Keratinocyte (primary cell): ENCODE measurements at places on chromosomes 4 and X. TPM values are rescaled to one million over a fixed set of nuclear protein-coding genes. Genes with fewer than 3 reads are reported as not detected.

STK32B gene
- polyA plus RNA-seq = 1.4 to 6.7 TPM (median 3.4 TPM) in 3 replicates

TMPRSS11A gene
- polyA plus RNA-seq = 0.03 to 0.10 TPM in 2 of 3 replicates, not detected in the other

GAGE12F gene
- polyA plus RNA-seq = not detected in 3 replicates

SYTL5 gene
- polyA plus RNA-seq = 0.05 to 0.15 TPM (median 0.09 TPM) in 3 replicates

GRCh38 chrX:74325130-74326059 is 21.4 kb downstream of the ZCCHC13 start:
- H3K36me3 ChIP-seq = no peaks in the 10 kb centered on the region
- no peak overlapping the region for H3K4me3 ChIP-seq
- H3K27me3 ChIP-seq = peaks cover 8% of the 10 kb centered on the region
- H3K4me1 ChIP-seq = no peaks in the 10 kb centered on the region

DNA sequence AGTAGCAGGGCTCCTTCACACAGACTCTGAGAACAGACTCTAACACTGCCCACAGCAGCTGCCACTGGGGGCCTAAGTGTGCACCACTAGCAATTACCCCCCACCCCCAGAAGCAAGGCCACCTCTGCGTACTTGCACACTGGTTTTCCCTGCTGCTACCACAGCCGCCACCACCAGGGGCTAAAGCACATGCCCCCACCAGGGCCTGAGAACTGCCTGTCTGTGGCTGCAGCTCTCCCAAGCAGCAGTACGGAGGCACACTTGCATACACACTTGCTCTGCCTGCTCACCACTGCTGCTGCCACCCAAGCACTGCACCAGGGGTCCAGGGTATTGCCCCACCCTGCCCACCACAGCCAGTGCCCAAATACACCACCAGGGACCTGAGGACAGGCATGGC is 59.6 kb downstream of the SCML2 start:
- no peak overlapping the region for H3K27ac ChIP-seq
- no peaks in the 10 kb centered on the region for H3K27me3 ChIP-seq
- DNase-seq = no peak
- no peaks in the 10 kb centered on the region for H3K4me1 ChIP-seq
- no peaks in the 10 kb centered on the region for H3K36me3 ChIP-seq

CD38 gene
- 0.02 to 0.08 TPM (median 0.05 TPM) in 3 replicates for polyA plus RNA-seq

- H3K27me3 ChIP-seq = no peaks in the 10 kb centered on the region
- H3K27ac ChIP-seq = no peak overlapping the region
- no peak for DNase-seq
- H3K4me3 ChIP-seq = no peak overlapping the region
These were observed 284.2 kb upstream of the F9 start for GRCh38 chrX:139246295-139246694.

TSPAN7 gene
- 1.6 to 2.3 TPM (median 1.7 TPM) in 3 replicates for polyA plus RNA-seq

GRCh38 chrX:110600745-110601310 is 194.8 kb downstream of the CHRDL1 start:
- no peaks in the 10 kb centered on the region for H3K4me1 ChIP-seq
- no peaks in the 10 kb centered on the region for H3K27me3 ChIP-seq
- DNase-seq = no peak

ZCCHC18 gene
- 0.12 to 0.16 TPM in 2 of 3 replicates, not detected in the other for polyA plus RNA-seq

DNA sequence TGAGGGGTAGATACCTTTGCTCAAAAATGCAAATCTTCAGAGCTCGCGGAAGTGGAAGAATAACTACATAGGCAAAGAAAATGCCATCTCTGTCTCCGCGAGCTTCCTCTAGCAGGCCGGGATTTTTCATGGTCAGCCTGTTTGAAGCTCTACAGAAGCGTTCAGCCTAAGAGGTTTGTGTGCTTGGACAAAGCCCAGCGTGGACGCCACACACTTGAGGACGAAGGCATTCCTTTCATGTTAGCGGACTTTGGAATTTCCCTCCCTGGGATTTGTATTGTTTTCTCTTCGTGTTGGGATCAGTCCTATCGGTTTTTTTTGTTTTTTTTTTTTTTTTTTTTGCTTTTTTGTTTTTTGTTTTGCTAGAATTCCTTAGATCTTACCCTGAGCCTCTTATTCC is 53.7 kb downstream of the SMIM31 start:
- no peaks in the 10 kb centered on the region for H3K4me1 ChIP-seq
- DNase-seq = no peak
- H3K36me3 ChIP-seq = no peaks in the 10 kb centered on the region
- H3K27ac ChIP-seq = no peak overlapping the region
- H3K4me3 ChIP-seq = no peak overlapping the region
- no peaks in the 10 kb centered on the region for H3K27me3 ChIP-seq

GRCh38 chr4:613126-613525 is 12.2 kb upstream of the PDE6B start:
- H3K27me3 ChIP-seq = peaks cover 25% of the 10 kb centered on the region
- no peak overlapping the region for H3K4me3 ChIP-seq
- H3K27ac ChIP-seq = no peak overlapping the region
- no peak for DNase-seq
- H3K4me1 ChIP-seq = peaks cover 10% of the 10 kb centered on the region

DNA sequence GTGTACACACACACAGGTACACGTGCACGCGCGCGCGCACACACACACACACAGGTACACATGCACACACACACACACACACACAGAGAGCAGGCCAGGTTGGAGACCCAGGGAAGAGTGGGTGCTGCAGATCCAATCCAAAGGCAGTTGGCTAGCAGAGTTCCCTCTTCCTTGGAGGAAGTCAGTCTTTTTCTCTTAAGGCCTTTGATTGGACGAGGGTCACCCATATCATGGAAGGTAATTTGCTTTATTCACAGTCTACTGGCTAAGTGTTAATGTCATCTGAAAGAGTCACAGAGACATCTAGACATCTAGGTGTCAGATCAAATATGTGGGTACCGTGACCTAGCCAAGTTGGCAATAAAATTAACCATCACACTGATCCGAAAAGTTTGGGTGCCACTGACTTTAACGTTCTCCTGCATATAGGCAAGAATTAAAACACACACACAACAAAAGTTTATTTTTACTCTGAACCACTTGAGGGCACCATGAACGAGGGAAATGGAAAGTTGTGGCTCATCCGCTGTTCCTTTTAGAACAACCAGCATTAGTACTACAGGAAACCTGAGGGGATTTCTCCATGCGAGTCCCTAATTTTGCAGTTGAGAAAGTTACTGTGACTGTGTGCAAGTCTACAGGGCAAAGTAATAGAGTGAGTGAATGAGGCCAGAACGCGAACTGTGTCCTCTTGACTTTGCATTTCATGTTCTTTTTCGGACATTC is 66.0 kb upstream of the STOX2 start:
- no peak for DNase-seq
- no peaks in the 10 kb centered on the region for H3K27me3 ChIP-seq
- H3K27ac ChIP-seq = no peak overlapping the region
- no peaks in the 10 kb centered on the region for H3K36me3 ChIP-seq

GRCh38 chr4:101707596-101707995 is 82.9 kb upstream of the BANK1 start:
- DNase-seq = no peak
- H3K27ac ChIP-seq = no peak overlapping the region
- no peak overlapping the region for H3K4me3 ChIP-seq
- no peaks in the 10 kb centered on the region for H3K27me3 ChIP-seq

- DNase-seq = no peak
- H3K27me3 ChIP-seq = no peaks in the 10 kb centered on the region
- H3K27ac ChIP-seq = no peak overlapping the region
- H3K4me1 ChIP-seq = no peaks in the 10 kb centered on the region
- no peak overlapping the region for H3K4me3 ChIP-seq
These were observed 76.0 kb upstream of the TFDP3 start for GRCh38 chrX:133294126-133294525.

DNA sequence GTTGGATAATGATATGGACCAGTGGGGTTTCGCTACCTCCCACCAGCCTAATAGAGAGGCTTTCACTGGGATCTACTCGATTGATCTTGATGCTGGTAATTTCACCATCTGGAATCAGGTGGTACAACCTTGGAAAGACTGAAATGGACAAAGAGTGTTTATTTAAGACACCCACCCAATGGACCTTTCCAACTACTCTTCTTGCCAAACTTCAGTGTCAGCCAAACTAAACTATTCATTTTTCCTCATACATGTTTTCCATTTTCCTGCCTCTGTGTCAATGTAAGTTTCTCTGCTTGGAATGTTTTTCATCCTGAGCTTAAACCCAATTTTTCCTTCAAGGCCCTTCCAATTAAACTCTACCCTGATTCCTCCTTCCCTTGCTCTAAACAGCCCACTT is 92.6 kb downstream of the LNX1 start:
- no peaks in the 10 kb centered on the region for H3K36me3 ChIP-seq
- no peaks in the 10 kb centered on the region for H3K27me3 ChIP-seq
- no peak overlapping the region for H3K4me3 ChIP-seq
- H3K4me1 ChIP-seq = no peaks in the 10 kb centered on the region

DNA sequence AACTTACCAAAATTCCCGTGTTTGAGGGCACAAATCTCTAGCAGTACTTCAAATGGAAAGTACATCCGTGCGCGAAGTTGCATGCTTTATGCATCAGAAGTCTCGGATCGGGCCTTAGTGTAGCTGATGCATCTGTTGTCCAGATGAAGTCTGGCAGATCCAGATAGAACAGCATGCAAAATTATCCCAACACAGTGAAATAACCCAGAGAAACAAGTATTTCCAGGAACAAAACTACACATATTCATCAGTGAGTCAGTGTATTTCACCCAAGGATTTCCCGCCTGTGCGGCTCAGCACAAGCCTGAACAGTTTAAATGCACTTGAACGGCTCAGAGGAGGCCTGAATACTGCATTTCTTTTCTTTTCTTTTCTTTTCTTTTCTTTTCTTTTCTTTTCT is 27.4 kb upstream of the CLDN24 start:
- H3K27me3 ChIP-seq = no peaks in the 10 kb centered on the region
- H3K36me3 ChIP-seq = no peaks in the 10 kb centered on the region
- H3K4me1 ChIP-seq = peaks cover 37% of the 10 kb centered on the region
- DNase-seq = no peak

NHSL2 gene
- polyA plus RNA-seq = 0.03 to 0.04 TPM (median 0.04 TPM) in 3 replicates

GRCh38 chrX:53481816-53482465 is 47.8 kb upstream of the HSD17B10 start:
- no peaks in the 10 kb centered on the region for H3K36me3 ChIP-seq
- no peak for DNase-seq
- H3K4me3 ChIP-seq = peak overlapping the region; percentile 16
- no peak overlapping the region for H3K27ac ChIP-seq

DNA sequence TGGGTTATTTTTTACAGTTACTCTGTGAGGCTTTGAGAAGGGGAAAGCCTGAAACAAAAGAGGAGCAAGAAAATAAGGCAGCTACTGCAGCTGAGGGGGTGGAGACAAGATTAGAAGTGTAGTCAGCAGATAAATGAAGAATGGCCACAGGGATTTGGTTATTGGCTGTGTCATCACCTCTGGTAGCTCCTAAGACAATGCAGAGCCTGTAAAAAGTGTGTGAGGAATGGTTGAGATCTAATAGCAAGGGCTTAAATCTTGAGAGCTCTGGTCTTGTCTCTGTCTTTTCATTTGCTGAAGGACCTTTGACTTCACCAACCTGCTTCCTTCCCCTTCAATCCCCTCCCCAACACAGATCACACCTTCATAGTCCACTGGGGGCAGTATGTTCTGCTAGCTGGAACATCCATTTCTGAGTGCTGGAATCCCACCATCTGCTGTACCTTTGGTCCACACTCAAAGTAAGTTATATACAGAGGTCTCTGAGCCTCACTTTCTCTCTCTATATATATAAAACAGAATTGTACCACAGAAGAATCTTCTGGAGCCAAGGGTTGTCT is 213.7 kb upstream of the ZIC3 start:
- H3K36me3 ChIP-seq = no peaks in the 10 kb centered on the region
- H3K4me1 ChIP-seq = no peaks in the 10 kb centered on the region
- H3K4me3 ChIP-seq = no peak overlapping the region

DNA sequence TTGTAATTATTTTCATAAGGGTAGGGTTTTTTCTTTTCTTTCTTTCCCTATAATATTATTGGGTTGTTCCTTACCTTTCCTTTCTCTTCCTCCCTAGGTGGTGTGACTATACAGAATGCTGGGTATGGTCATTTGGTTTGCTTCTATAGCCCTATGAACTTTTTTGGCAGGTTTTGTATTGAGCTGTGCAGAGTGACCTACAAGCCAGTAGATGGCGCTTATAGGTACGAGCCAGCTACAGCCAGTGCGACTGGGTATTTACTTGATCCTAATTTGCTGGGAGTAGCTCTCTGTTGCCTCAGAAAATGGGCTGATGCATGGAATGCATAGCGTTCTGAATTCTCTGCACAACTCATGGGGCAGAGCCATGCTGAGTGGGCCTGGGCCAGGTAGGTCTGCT is 423.3 kb downstream of the MAGEE1 start:
- DNase-seq = no peak
- no peak overlapping the region for H3K4me3 ChIP-seq
- H3K4me1 ChIP-seq = no peaks in the 10 kb centered on the region
- no peak overlapping the region for H3K27ac ChIP-seq

- H3K4me1 ChIP-seq = peaks cover 9% of the 10 kb centered on the region
- no peak overlapping the region for H3K4me3 ChIP-seq
- no peak for DNase-seq
- no peaks in the 10 kb centered on the region for H3K36me3 ChIP-seq
- no peaks in the 10 kb centered on the region for H3K27me3 ChIP-seq
These were observed 101.3 kb upstream of the BANK1 start for GRCh38 chr4:101689220-101689619.

DNA sequence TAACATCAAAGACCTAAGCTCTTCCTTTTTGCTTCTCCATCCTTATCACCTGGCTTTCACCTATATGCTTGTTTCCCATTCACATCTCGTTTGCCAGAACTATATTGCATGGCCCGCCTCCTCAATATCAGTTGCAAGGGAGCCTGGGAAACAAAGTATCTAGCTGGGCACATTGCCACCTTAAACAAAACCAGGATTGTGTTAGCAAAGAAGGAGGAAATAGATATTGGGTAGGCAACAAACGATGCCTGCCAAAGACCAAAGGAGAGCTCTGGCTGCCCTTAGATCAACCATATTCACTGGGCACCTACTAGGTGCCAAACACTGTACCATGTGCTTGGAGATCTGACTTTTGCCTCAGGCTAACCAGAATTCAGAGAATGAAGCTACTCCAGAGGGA is 107.5 kb downstream of the GRIA3 start:
- DNase-seq = no peak
- H3K27ac ChIP-seq = no peak overlapping the region
- no peak overlapping the region for H3K4me3 ChIP-seq
- no peaks in the 10 kb centered on the region for H3K36me3 ChIP-seq
- H3K27me3 ChIP-seq = no peaks in the 10 kb centered on the region

DNA sequence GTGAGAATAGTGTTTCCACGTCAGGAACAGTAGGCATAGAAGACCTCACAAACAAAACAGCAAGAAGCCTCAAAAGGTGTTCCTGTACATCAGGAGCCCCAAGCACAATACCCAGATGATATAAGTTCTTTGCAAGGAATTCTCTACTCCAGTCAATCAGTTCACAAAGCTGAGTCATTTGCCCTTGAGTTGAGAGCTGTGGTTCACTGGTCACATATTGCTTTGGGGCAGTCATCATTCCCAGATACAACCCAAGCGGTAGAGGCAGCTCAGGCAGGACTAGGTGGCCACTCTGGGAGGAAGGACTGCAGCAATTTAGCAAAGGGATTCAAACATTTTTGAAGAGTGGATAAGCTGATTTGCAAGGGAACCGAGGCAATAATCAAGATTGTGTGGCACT is 551.5 kb upstream of the ZFP42 start:
- H3K4me3 ChIP-seq = no peak overlapping the region
- no peak overlapping the region for H3K27ac ChIP-seq
- no peak for DNase-seq
- no peaks in the 10 kb centered on the region for H3K36me3 ChIP-seq
- H3K27me3 ChIP-seq = no peaks in the 10 kb centered on the region

- H3K36me3 ChIP-seq = no peaks in the 10 kb centered on the region
- no peak for DNase-seq
- no peaks in the 10 kb centered on the region for H3K27me3 ChIP-seq
- H3K4me1 ChIP-seq = peaks cover 15% of the 10 kb centered on the region
- H3K4me3 ChIP-seq = peak overlapping the region; percentile 79
These were observed 394 bp downstream of the MED14 start for GRCh38 chrX:40734971-40735324.
